ENCODE measurements at places on chromosomes 16 and 17. TPM values are rescaled to one million over a fixed set of nuclear protein-coding genes. Genes with fewer than 3 reads are reported as not detected.

Gene DLX4
- total RNA-seq, result 0.16 TPM

Gene MYL11
- 0.38 TPM for total RNA-seq

Gene ERN2
- 3.9 TPM for total RNA-seq

Gene FN3K
- 14.4 TPM for total RNA-seq

Gene C16orf95
- total RNA-seq, result 2.8 TPM

Gene KRTAP4-9
- total RNA-seq, result not detected

Gene ADAD2
- not detected for total RNA-seq

Gene PDE6G
- not detected for total RNA-seq

Gene IGF2BP1
- total RNA-seq, result not detected
